ENCODE measurements at places on chromosomes 7 and 10.
A peak's percentile ranks its signal among the peaks of the same experiment; 100 is the strongest.

GRCh38 chr7:88147949-88148348, 71.9 kb downstream of the SRI start:
- DNase-seq: no peak

GRCh38 chr7:82106201-82106600, 336.4 kb upstream of the HGF start:
- no peak for DNase-seq

DNA sequence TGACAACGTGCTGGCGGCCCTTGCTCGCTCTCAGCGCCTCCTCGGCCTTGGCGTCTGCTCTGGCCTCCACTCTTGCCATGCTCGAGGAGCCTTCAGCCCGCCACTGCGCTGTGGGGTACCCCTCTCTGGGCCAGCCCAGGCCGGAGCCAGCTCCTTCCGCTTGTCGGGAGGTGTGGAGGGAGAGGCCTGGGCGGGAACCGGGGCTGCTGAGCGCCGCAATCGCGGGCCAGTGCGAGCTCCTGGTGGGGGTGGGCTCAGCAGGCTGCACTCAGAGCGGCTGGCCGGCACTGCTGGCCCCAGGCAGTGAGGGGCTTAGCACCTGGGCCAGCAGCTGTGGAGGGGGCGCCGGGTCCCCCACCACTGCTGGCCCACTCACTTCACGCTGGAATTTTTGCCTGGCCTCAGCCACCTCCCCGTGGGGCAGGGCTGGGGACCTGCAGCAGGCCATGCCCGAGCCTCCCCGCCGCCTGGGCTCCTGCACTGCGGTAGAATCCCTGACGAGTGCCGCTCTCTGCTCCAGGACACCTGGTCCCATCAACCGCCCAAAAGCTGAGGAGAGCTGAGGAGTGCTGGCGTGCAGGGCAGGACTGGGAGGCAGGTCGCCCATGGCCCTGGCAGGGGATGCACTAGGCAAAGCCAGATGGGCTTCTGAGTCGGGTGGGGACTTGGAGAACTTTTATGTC, 372.2 kb upstream of the NRG3 start:
- DNase-seq: no peak

- DNase-seq: no peak
Observed at GRCh38 chr7:150954201-150954985, 23.7 kb downstream of the KCNH2 start.

- DNase-seq: peak; percentile 15
Observed at GRCh38 chr7:129434675-129435318, 565 bp downstream of the STRIP2 start.

DNA sequence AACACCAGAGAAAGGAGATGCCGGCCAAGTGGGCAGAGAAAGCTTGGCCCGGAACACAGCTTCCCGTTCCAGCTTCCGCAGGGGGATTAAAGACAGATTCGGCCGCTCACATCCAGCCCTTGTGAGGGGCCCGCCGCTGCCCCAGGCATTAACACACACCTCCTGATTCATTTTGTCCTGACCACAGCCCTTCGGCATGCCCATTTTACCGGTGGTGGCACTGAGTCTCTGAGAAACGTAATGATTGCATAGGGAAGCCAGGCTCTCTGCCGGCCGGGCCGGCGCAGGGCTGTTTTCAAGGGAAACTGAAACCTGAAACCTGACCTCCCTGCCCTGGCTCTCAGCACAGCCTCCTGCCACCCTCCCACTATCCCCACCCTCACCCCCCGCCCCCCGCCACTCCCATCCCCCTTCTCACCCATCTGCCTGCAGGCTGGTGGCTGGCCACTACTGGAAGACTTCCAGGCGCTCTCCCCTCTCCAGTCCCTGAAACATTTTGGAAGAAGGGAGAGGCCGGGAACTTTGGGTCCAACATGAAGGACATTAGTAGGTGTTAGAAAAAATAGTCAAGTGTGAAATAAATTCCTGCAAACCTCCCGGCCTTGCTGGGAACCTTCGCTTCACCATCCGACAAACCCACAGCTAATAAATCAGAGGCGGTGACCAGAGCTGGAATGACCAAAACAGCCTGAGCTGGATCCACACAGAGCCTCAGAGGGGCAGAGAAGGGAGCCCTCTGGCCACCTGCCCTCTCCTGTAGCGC, 83.5 kb upstream of the CUX1 start:
- no peak for DNase-seq

GRCh38 chr7:129083525-129083924, 28.6 kb upstream of the TNPO3 start:
- DNase-seq: no peak

GRCh38 chr7:55575733-55576132, 3.4 kb upstream of the VOPP1 start:
- no peak for DNase-seq

DNA sequence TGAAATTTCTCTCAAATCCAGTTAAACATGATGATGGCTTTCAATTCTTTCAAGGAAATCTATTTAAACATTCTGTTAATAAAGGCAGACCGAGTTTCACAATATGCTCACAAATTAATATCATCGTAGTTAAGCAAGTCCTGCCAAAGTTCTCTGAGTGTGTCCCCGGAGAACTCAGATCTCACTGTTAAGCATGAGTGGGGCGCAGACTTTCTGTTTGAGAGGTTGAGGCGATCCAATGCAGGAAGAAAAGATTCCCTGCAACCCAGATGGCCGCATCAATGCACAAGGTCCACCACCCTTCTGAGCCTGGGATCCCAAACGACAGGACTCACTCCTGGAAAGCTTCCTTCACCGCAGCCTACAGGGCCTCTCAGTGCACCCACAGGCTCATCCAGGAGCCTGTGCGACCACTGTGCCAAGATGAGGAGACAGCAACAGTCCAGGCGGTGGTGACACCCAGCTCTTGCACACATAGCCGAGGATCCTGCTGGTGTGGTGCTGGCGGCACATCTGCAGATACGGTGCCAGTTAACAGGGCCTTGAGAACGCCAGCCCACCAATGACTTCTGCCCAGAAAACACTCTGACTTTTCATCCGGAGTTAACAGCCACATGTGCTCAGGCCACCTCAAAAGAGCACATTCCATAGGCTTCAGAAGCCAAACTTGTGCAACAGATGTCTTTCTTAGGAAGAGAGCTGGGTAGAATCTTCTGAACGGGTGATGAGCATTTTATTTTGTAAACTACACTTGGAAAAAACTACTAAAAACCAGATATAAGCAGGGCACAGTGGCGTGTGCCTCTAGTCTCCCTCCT, 102.1 kb downstream of the ZRANB1 start:
- DNase-seq: no peak

DNA sequence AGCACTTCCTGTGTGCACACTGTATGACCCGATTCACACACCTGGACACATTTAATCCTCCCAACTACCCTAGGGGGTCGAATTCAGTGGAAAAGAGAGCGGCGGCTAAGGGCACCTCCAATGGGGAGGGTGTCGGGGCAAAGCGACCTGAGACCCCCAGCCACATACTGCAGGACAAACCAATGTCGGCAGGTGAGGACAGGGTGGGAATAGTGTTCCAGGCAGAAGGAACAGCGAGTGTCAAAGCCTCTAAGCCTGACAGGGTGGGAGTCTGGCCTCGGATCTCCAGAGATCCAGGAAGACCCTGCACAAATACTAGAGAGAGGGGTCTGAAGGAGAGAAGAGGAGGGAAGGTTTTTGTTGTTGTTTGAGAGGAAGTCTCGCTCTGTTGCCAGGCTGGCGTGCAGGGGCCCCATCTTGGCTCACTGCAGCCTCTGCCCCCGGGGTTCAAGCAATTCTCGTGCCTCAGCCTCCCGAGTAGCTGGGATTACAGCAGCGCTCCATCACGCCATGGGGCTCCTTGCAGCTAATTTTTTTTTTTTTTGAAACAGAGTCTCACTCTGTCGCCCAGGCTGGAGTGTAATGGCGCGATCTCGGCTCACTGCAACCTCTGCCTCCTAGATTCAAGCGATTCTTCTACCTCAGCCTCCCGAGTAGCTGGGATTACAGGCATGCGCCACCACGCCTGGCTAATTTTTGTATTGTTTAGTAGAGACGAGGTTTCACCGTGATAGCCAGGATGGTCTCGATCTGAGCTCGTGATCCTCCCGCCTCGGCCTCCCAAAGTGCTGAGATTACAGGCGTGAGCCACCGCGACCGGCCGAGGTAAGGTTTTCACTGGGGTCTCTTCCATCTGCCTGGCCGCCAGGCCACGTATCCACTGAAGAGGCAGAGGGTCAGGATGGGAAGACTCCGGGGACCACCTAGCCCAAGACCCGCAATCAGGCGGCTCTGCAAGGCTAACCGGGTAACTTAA, 1.2 kb upstream of the ARPC1B start:
- DNase-seq: no peak

- DNase-seq: peak; percentile 33
Observed at GRCh38 chr7:31171216-31171785, 119.2 kb downstream of the ADCYAP1R1 start.

DNA sequence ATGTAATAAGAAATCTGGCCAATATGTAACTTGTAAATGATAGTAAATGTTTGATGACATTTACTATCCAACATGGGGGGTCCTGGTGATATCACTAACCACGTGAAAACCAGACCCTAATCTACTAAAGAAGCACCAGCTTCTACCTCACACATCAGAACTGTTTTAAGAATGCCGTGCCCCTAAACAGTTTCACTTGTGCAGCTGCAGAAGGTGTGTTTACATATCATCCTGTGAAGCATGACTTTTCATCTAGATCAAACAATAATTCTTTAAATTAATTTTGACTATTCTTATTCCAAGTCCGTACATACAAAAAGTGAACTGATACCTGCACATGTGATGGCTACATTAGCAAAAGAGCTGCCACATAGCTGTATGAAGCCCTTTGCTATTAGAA, 61.0 kb downstream of the STEAP1B start:
- no peak for DNase-seq

GRCh38 chr7:98713165-98713810, 96.2 kb downstream of the NPTX2 start:
- no peak for DNase-seq

DNA sequence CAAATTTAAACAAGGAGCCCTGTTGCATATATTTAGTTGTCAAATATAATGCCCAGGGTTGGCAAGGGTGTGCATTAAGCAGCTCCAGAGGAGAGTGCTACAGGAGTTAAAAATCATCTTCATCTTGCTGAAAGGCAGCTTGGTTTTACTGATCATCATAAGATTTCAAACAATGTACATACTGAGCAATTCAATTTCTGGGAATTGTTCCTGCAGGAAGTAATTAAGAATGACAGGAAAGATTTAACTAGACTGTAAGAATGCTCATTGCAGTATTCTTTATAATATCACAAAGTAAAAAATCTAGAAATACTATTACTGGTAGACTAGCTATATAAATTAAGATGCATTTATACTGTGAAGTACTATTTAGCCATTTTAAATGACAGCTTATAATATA, 153.6 kb downstream of the DYNC1I1 start:
- no peak for DNase-seq

DNA sequence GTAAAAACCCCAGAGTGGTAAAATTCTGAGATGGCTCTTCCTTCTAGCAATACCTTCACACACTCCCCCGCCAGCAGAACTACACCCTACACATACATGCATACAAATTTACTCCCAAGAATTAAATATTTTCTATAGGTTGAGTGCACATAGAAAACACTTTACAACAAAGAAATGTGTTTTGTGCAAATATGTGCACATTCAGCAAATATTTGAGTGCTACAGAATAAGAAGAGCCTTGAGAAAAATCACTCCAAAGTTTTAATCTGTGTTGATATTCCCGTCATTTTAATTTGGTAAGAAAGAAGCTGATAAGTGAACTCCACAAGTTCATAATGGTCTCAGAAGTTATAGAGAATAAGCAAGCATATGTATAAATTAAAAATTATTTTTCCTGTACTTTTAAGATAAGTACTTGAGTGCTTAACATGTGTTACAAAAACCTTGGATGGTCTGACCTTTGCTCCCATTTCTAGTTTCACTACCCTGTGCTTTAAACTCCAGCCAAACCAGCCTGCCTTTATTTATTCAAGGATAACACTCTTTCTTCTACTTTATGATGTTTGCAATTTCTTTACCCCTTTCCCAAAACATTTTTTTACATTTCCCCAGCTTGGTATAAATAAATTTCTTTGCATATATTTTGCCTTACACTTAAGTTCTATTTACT, 733.5 kb upstream of the LRRTM3 start:
- no peak for DNase-seq

GRCh38 chr7:99379043-99379577, 4.6 kb downstream of the ARPC1B start:
- DNase-seq: peak; percentile 34

GRCh38 chr10:50464004-50464409, 159.7 kb downstream of the SGMS1 start:
- DNase-seq: no peak

DNA sequence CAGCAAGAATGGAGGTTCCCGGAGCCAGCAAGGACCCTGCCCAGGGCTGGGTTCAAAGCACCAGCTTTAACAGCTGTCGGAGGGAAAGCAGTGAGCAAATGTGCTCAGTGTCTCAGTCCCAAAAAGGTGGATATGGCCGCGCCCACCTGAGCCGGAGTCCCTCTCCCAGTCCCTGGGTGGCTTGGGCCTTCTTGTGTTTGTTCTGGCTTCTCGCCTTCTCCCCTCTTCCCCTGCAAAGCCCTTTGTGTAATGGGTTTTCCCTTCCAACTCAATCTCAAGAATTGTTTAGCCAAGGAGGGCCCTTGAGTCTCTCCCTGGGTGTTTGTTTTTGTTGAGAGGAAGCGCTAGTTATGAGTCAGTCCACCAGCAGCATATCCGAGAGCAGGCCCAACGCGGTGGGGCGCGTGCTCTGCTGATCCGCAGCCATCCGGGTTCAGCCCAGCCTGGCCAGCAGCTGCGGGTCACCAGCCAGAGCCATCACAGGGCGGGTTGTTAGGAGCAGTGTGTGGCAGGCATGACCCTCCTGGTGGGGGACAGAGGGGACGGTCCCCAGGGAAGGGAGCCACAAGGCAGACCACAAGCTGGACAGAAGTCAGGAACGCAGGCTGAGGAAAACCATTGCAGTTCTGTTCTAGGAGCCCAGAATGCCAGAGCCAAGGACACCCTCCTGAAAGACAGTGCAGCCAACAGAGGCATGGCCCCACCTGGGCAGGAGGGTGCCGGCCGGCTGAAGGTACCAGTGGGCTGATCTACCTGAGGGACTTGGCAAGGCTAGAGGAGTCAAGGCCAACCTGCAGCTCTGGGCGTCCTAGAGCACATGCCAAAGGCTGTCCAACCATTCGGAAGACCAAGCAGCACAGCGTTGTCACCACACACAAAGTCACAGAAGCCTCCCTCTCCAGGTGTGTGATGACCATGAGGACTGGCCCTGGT, 21.3 kb downstream of the CALML3 start:
- DNase-seq: no peak

GRCh38 chr7:11699666-11700065, 132.3 kb downstream of the THSD7A start:
- no peak for DNase-seq

GRCh38 chr7:69311489-69311888, 286.8 kb upstream of the AUTS2 start:
- DNase-seq: no peak

Measured in hematopoietic multipotent progenitor cell treated with erythropoietin and hydrocortisone succinate and interleukin-3 and kit ligand, for 15 days (in vitro differentiated cells).